Endothelial cell of umbilical vein (primary cell): ENCODE measurements at places on chromosomes 5 and 9. TPM values are rescaled to one million over a fixed set of nuclear protein-coding genes. Genes with fewer than 3 reads are reported as not detected.

ASPN gene
- not detected in 2 replicates for total RNA-seq

DCP2 gene
- 49.1 and 60.0 TPM in 2 replicates for total RNA-seq

SPATA31A3 gene
- not detected in 2 replicates for total RNA-seq

CA9 gene
- total RNA-seq: 0.42 TPM in 1 of 2 replicates, not detected in the other

TOR4A gene
- total RNA-seq: 46.4 and 48.0 TPM in 2 replicates

IL11RA gene
- total RNA-seq: 13.6 and 15.3 TPM in 2 replicates

FOXI1 gene
- not detected in 2 replicates for total RNA-seq

DMGDH gene
- not detected in 2 replicates for total RNA-seq

MED7 gene
- total RNA-seq: 7.4 and 9.2 TPM in 2 replicates

UBAP2 gene
- 54.1 and 55.8 TPM in 2 replicates for total RNA-seq

ADAMTS13 gene
- total RNA-seq: 1.4 and 2.5 TPM in 2 replicates

ADGRD2 gene
- total RNA-seq: not detected in 2 replicates

PRDM9 gene
- not detected in 2 replicates for total RNA-seq

RANBP6 gene
- 20.9 and 21.9 TPM in 2 replicates for total RNA-seq

MARCOL gene
- total RNA-seq: not detected in 2 replicates

SLC46A2 gene
- not detected in 2 replicates for total RNA-seq

SLCO6A1 gene
- not detected in 2 replicates for total RNA-seq

TPPP gene
- total RNA-seq: 0.07 and 0.09 TPM in 2 replicates

PCDHGA9 gene
- 3.5 and 3.9 TPM in 2 replicates for total RNA-seq

PCDHGC5 gene
- total RNA-seq: 0.60 and 1.2 TPM in 2 replicates

RNF208 gene
- total RNA-seq: 3.8 and 4.8 TPM in 2 replicates

PITX1 gene
- 0.42 and 6.0 TPM in 2 replicates for total RNA-seq

TAF11L14 gene
- total RNA-seq: not detected in 2 replicates
